Mesendoderm (in vitro differentiated cells): ENCODE measurements at places on chromosomes 13 and 19.

GRCh38 chr13:97228850-97229521 lies 6.9 kb downstream of the MBNL2 start:
- no peak for DNase-seq

DNA sequence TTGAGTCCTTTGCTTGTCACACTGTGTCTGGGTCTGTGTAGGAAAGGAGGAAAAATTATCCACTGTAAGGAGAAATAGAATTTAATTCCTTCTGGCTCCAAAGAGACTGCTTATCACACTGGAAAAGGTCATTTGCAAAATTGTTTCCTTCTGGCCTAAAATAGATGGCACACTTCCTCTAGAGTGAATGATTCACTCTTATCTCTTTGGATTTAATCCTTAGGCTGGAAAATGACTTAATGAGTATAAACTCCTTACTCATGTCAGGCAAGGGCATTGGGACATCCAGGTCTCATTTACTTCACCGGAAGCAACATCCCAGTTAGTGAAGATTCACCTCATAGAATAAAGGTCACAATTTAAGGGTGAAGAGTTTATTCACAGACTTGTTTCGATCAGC lies 293.6 kb downstream of the OXGR1 start:
- DNase-seq = no peak

GRCh38 chr13:25971047-25971446 lies 80.8 kb downstream of the SHISA2 start:
- peak; percentile 46 for DNase-seq

GRCh38 chr13:70353096-70353495 lies 244.8 kb upstream of the KLHL1 start:
- DNase-seq = peak; percentile 16

GRCh38 chr19:54573330-54573872 lies at the start of gene LILRA2:
TSS of gene LILRA2 (plus strand) at chr19:54573790. CDS start at chr19:54573879, 89 bp downstream.
- no peak for DNase-seq

DNA sequence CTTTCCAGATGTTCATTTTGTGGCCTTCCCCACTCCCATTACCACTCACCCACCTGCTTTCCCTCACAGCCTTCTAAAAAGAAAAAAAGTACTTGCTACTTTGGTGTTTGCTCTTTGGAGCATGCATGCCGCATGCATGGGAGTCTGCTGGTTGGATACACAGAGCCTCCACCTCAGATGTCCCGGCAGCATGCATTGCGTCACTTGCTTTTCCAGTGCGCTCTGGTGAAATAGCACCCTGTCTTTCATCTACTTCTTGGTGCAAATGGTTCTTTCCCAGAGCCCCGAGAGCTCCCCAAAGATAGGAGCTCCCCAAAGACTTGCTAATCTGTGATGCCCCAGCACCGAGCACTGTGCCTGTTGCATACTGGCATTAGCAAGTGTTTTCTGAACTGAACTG lies 333.2 kb upstream of the ZNF507 start:
- DNase-seq = no peak

GRCh38 chr13:18943273-18943672 lies 238.4 kb downstream of the TUBA3C start:
- DNase-seq = no peak
